ENCODE measurements at places on chromosomes 1 and 21.

DNA sequence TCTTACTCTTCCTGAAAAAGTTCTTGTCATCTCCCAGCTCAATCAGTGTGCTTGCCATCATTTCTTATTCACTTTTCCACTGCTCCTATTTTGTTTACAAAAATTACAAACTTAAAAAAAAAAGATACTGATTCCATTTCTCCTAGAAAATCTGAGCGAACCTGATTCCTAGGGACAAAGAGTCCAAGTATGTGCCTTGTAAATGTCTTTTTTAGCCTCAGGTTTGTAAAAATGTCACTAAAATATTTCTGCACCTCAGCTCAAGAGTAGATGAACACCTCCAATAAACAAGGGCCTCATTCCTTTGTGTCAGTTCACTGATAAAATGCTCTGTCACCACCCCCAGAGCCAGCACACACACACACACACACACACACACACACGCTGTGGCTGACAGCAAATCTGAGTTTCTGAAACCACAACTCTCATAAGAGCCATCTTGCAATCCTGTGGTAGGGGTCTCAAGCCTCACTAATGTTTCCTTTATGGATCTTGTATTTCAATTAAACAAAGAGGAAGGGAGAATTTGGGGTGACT lies 299.2 kb downstream of the PBX1 start:
- DNase-seq = no peak

GRCh38 chr1:160066829-160067745 lies 2.9 kb downstream of the KCNJ10 start:
- no peak for DNase-seq

DNA sequence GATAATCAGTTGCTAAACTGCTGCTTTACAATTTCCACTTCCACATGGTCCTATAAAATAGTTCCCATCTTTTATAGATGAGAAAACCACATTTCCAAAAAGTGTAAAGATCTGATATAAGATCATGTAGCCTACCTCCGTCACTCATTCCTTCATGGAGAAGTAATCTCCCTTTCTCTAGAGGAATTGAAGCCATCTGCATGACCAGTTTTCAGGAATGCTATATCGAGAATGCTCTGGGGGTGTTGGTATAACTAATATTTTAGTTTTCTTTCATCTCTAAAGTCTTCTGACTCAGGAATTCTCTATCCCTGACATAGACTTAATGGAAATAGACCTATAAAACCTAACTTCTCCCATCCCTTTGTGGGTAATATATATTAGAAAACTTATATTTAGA lies 173.0 kb upstream of the UBE2U start:
- no peak for DNase-seq

GRCh38 chr21:41931041-41931451 lies 22.8 kb downstream of the C2CD2 start:
- DNase-seq = no peak

GRCh38 chr1:218778257-218779126 lies 395.2 kb upstream of the LYPLAL1 start:
- no peak for DNase-seq

GRCh38 chr1:226098870-226099835 lies 36.6 kb downstream of the H3-3A start:
- DNase-seq = no peak

DNA sequence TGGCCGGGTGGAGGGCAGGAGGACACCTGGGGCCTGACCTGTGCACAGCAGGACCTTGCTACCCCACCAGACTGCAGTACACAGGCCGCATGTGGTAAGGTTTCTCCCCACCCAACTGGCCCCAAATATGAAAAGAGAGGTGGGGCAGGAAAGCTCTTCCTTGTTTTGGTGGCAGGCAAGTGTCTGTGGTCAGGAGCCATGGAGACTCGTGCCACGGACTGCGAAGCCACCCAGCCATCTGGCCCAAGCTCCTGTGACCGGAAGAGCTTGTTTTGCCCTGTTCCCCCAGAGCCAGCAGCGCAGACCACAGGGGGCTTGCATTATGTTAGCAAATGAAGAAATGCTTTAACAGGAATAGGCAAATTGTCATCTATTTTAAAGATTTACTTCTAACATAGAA lies 54.9 kb downstream of the OLIG1 start:
- no peak for DNase-seq

GRCh38 chr1:218078916-218079315 lies 206.2 kb upstream of the RRP15 start:
- no peak for DNase-seq

- DNase-seq = peak; percentile 57
These were observed 166.7 kb downstream of the ADGRL4 start for GRCh38 chr1:78839704-78840277.

GRCh38 chr1:225754940-225755641 lies 22.5 kb upstream of the SRP9 start:
- no peak for DNase-seq

GRCh38 chr1:6628971-6629479 lies 4.4 kb downstream of the THAP3 start:
- DNase-seq = no peak

- no peak for DNase-seq
These were observed 67.2 kb upstream of the BARHL2 start for GRCh38 chr1:90784186-90784847.

GRCh38 chr1:231053493-231054162 lies 13.6 kb upstream of the FAM89A start:
- DNase-seq = no peak

Measured in NCI-H2081 (cell line).